CD4-positive, CD25-positive, alpha-beta regulatory T cell (primary cell): ENCODE measurements at places on chromosomes 4 and X. TPM values are rescaled to one million over a fixed set of nuclear protein-coding genes. Genes with fewer than 3 reads are reported as not detected.

- no peak for DNase-seq
Measured at GRCh38 chr4:58499182-58499581, 1389.0 kb upstream of the IGFBP7 start.

DNA sequence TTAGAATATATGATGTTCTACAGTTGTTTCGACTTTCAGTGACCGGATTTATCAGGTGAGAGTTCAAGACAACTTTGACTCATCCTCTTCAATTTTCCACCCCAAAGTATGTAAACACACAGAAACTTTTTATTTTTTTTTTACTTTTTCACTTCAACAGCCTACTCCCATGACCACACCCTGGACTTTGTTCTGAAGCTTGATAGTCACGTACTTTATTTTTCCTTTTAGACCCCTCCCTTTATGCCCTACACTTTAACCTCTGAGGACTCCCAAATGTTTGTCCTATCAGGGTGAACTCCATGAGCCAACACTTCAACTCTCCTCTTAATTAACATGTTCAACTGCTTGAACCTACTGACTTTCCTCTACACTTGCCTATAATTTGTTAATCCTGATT, 2.5 kb upstream of the DDX60 start:
- no peak for DNase-seq

DNA sequence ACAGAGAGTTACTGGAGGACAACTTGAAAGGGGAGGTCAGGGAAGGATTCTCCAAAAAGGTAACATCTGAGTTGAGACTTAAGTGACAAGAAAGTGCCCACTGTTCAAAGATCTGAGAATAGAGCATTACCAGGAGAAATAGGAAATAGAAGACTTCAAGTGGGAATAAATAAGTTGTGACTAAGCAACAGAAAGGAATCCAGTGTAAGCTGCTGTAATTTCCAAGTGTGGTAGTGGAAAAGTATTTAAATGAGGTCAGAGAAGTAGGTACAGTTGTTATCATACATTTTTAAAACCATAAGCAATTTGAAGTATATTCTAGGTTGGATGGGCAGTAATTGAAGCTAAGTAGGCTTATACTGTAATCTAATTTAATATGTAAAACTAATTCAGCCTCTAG, 211.9 kb downstream of the FBXO8 start:
- no peak for DNase-seq

DNA sequence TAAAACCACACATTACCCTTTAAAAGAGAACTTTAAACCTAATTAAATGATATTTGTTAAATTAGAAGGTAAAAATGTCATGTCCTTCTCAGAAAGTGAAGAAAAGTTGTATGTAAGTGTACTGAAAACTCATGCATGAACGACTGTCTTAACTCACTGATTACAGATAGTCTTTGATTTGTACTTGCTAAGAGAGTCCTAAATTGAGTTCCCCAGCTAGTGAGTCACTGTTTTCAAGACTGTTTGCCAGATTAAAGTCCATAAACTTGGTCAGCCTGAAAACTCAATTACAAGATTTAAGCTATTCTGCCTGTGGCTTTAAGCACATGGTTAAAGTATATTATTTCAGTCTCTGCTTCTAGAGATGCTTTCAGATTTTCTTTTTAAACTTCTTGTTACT, 124.9 kb upstream of the ZCCHC13 start:
- no peak for DNase-seq

DNA sequence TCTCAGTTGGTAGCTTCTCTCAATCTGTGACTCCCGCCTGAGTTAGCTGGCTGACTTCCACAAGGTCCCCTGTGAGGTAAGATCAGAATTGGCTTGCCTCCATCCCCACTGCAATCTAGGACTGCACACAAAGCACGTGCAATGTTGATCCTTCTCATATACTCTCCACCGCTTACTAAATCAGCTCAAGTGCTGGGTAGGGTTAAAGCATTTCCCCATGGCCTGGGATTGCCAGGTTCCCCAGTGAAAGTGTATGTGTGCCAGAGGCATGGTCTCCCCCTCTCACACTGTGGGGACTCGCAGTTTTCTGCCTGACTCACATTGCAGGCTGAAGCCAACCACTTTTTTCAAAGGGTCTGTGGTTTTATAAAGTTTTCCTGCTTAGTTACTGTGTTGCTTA, 886.9 kb downstream of the FAM133A start:
- DNase-seq, result no peak

GRCh38 chr4:43607827-43608461, 715.4 kb downstream of the GRXCR1 start:
- DNase-seq, result no peak

DNA sequence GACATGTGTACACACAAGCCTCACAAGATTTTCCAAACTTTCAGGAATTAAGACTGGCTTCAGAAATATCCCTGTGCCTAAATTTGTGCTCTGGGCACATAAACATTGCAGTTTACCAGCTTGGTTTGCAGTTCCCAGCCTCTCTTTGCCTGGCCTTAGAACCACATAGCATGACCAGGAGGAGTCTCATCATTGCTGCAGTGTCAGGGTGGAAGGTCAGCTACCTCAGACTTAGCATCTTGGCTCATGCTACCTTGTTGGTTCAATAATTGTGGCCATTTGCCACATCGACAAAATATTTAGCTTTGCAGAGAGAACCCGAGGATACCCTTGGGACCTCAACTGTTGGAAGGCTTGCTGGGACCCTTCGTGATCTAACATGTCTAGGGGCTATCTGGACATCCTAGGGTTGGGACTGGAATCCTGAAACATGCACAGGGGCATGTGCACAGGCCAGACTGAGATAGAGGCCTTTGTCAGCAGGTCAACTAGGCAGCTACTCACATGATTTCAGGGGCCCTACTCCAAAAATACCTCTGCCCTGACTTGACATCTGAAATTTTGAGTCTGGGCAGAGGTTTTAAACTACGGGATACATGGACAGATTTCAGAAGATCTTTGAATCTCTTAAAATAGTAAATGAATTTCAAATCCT, 8.0 kb upstream of the SUPT20HL2 start:
- DNase-seq, result no peak

GRCh38 chr4:124641715-124642381, 70.7 kb downstream of the ANKRD50 start:
- no peak for DNase-seq

- DNase-seq, result no peak
Measured at GRCh38 chr4:186260117-186260503, 5.9 kb upstream of the F11 start.

GRCh38 chr4:40185830-40186664, 10.8 kb upstream of the RHOH start:
- no peak for DNase-seq

DNA sequence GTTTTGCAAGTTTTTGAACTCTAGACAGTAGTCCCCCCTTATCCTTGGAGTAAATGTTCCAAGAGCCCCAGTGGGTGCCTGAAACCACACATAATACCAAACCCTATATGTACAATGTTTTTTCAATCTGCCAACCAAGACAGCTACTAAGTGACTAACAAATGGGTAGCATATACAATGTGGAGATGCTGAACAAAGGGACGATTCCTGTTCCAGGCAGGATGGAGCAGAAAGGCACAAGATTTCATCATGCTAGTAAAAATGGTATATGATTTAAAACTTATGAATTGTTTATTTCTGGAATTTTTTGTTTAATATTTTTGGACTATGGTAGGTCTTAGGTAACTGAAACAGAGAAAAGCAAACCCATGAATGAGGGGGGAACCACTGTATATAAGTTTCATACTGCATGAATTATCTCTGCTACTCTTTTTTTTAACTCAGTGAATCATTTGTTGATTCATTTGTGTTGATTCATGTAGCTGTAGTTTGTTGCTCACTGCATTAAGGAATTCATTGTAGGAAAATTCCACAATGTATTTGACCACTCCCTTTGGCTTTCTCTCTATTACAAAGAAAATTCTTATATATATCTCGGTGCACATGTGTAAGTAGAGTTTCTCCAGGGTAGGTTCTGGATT, 21.9 kb upstream of the ANXA3 start:
- no peak for DNase-seq

GRCh38 chrX:42837747-42838146, 59.8 kb upstream of the PPP1R2C start:
- DNase-seq, result no peak

DNA sequence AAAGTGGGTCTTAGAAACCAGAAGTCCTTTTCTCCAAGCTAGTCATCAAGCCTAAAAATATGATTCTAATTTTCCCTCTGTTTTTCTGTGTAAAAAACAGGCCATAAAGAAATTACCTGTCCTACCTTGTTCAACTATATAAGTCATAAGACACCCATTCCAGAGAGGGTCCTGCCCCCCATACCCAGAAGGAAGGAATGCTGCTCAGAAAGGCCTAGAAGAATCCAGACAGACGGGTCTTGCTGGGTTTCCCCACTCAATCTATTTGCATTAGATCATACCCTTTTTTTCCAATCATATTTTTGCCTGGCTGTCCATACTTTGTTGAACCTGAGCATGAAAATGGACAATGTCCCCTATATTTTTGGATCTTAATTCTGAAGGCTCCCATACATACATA, 16.3 kb upstream of the XAGE2 start:
- DNase-seq, result no peak

DNA sequence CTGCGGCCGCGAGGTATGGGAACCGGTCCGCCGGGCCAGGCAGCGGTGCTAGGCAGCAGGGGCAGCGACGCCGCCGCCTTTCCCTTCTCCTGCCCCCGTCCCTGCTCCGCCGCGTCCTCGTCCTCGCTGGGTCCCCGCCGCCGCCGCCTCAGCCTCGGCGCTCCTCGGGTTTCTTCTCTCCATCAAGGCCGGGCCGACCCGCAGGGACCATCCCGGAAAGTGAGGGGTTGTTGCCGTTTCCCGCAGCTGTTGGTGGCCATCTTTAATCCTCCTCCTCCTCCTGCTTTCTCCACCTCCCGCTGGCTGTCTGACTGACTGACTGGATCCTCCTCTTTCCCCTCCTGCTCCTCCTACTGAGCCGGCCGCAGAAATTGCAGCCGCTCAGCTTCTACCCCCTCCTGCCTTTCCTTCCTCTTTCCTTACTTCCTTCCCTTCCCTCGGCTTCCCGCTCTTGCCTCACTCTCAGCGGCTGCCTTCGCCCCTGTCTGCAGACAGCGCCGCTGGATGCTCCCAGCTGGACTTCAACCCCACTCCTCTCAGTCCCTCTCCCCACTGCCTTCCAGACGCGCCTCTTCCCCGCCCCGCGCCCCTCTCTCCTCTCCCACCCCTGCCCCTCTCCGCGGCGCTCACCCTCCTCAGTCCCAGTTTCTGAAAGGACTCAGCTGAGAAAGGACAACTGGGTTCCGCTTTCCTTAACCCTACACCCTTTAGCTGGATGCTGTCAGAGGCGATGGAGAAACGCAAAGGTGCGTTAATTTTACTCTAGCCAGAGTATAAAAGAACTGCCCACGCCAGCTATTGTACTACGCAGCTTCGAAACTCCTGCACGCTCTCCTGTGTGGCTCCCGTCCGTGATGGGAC, at the start of gene WDFY3:
Gene WDFY3, minus strand, starts transcription at position 309 of the 861 bp plus-strand sequence. CDS start 106,099 bp downstream, outside the sequence.
- DNase-seq, result no peak

Gene CD38
- total RNA-seq, result 6.4 TPM

Gene SAT1
- total RNA-seq, result 939 TPM

Gene MAGED4
- total RNA-seq, result 0.49 TPM
